H1 (cell line): ENCODE measurements at places on chromosomes 3 and 15. TPM values are rescaled to one million over a fixed set of nuclear protein-coding genes. Genes with fewer than 3 reads are reported as not detected.

GOLGA8S gene
- total RNA-seq = 0.11 and 0.17 TPM in 2 replicates

GRCh38 chr15:74301583-74302361 is 65.6 kb downstream of the CCDC33 start:
- H3K4me1 ChIP-seq = peaks cover 29% of the 10 kb centered on the region
- peaks cover 27% of the 10 kb centered on the region for H3K27me3 ChIP-seq
- H3K27ac ChIP-seq = no peak overlapping the region
- H3K4me3 ChIP-seq = peak overlapping the region; percentile 8; the same call in 1 of the 2 replicates
- no peak for DNase-seq

DNA sequence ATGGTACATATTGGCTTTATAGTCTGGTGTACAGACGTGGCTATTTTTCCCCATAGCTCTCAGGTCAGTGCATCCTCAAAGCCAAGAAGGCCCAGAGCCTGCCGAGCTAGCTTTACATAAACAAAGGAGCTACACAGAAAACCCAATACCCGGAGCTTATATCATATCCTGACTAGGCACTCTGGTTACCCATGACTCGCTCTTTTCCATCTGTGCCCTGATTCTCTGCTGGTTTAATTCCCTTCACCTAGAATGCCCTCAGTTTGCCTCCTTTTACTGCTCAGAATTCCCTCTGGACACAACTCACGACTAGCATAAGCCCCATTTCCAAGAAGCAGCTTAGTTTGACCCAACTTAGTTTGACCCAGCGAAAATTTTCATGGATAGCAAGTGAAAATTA is 110.8 kb downstream of the TIGIT start:
- no peak overlapping the region for H3K27ac ChIP-seq
- peaks cover 8% of the 10 kb centered on the region; the same call in 1 of the 2 replicates for H3K4me1 ChIP-seq
- H3K27me3 ChIP-seq = no peaks in the 10 kb centered on the region
- H3K4me3 ChIP-seq = no peak overlapping the region

- no peaks in the 10 kb centered on the region for H3K27me3 ChIP-seq
- H3K4me1 ChIP-seq = no peaks in the 10 kb centered on the region
- no peak overlapping the region for H3K27ac ChIP-seq
- no peaks in the 10 kb centered on the region for H3K36me3 ChIP-seq
- no peak for DNase-seq
Observed at GRCh38 chr3:157581371-157581770, 78.2 kb upstream of the VEPH1 start.

DNA sequence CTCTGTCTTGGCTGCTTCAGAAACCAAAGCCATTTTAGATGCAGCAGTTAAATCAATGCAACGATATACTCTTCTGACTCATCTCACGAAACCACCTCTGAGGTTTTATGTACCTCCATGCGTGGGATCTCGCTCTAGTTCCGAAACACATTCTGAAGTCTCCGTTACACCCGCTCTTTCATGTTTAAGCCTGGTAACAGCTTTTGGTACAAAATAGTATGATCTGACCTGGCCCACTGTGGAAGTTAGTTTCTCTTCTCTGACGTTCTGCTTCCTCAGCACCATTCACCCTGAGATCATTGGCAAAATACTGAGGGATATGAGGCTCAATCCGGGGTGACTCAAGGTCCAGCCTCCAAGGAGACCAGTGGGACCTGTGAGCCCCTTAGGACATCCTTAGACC is 121.9 kb downstream of the TMEM266 start:
- H3K4me3 ChIP-seq = no peak overlapping the region
- H3K4me1 ChIP-seq = 0 out of 2 replicates have a peak, but pooled peaks cover 3% of the 10 kb centered on the region
- no peak for DNase-seq
- no peak overlapping the region for H3K27ac ChIP-seq
- H3K36me3 ChIP-seq = no peaks in the 10 kb centered on the region
- H3K27me3 ChIP-seq = no peaks in the 10 kb centered on the region

DNA sequence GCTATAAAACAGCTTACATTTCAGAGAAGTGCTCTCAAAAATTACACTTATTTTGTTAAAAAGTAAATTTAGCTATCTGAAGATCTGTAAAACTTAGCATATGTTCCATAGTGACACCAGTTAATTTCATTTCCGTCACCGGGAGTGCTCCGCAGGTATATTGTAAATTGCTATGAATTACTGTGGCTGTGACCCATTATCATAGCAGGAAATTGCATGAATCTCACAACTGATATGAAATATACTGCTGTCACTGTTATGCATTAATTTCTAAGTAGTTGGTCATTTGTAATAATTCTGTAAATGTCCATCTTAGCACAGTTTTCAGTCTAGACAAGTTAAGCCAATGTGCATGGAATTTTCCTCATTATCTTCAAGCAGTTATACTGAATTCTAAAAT is 91.2 kb downstream of the EPHA3 start:
- H3K36me3 ChIP-seq = no peaks in the 10 kb centered on the region
- H3K4me3 ChIP-seq = no peak overlapping the region
- H3K4me1 ChIP-seq = no peaks in the 10 kb centered on the region
- DNase-seq = no peak

GRCh38 chr3:20424086-20424485 is 238.1 kb upstream of the SGO1 start:
- no peaks in the 10 kb centered on the region for H3K4me1 ChIP-seq
- H3K36me3 ChIP-seq = no peaks in the 10 kb centered on the region
- no peak overlapping the region for H3K27ac ChIP-seq
- no peaks in the 10 kb centered on the region for H3K27me3 ChIP-seq
- no peak for DNase-seq

CTNNB1 gene
- 325 and 356 TPM in 2 replicates for total RNA-seq

- no peaks in the 10 kb centered on the region for H3K27me3 ChIP-seq
- no peak for DNase-seq
- H3K4me3 ChIP-seq = no peak overlapping the region
- H3K36me3 ChIP-seq = no peaks in the 10 kb centered on the region
- no peak overlapping the region for H3K27ac ChIP-seq
- peaks cover 11% of the 10 kb centered on the region; the same call in 1 of the 2 replicates for H3K4me1 ChIP-seq
Observed at GRCh38 chr15:62519900-62520299, 354.8 kb upstream of the C2CD4B start.

DNA sequence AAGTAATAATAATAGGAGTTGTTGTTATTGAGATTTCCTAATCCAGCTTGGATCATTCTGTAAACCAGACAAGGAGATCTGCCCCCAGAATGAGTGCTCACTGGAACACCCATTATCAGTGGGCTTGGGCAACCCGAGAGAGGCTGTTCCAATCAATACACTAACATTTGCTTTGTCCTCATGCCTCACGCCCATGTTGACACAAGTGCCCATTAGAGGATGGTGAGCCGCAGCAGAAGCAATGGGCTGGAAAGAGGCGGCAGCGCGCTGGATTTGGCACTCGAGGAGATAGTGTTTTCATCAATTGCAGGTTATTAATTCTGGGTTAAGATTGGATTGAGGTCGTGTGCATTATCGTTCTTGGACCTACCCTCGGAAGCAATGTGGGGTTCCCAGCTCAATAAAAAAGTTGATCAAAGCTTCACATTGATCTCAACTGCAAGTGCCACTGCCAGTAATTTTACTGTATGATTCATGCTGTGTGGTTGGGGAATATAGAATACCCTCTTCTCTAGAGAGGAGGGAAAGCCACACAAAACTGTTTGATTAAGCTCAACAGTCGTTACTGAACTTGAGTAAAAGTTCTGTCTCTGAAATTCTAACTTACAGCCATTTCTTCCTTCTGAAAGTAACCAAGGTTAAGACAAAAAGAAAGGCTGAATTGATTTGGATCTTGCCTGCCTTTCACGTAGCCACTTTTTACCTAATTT is 15.7 kb downstream of the LYZL4 start:
- H3K4me3 ChIP-seq = no peak overlapping the region
- no peaks in the 10 kb centered on the region for H3K4me1 ChIP-seq
- no peaks in the 10 kb centered on the region for H3K36me3 ChIP-seq
- no peak overlapping the region for H3K27ac ChIP-seq
- no peaks in the 10 kb centered on the region for H3K27me3 ChIP-seq
- no peak for DNase-seq

- DNase-seq = no peak
- no peaks in the 10 kb centered on the region for H3K4me1 ChIP-seq
- H3K27me3 ChIP-seq = no peaks in the 10 kb centered on the region
Observed at GRCh38 chr15:38593524-38593923, 28.9 kb upstream of the RASGRP1 start.

DNA sequence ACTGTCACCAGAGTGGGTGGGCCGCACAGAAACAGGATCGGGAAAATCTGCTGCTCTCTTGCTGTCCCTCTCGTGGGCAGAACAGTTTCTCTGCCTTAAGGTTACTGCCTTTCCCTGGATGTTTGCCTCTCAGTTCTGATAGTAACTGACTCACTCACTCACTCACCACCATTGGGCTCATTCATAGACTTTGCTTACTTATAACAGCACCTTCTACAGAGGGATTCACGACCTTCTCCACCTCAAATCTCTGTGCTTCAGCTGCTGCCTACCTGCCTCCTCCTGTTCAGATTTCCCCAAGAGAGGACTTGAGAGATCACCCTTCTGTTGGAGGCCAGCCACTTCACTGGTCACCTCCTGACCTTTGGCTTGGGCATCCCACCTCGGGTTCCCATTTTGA is 147.7 kb upstream of the ICE2 start:
- no peaks in the 10 kb centered on the region for H3K27me3 ChIP-seq
- no peaks in the 10 kb centered on the region for H3K36me3 ChIP-seq
- no peak for DNase-seq
- H3K4me1 ChIP-seq = peaks cover 4% of the 10 kb centered on the region; the same call in 1 of the 2 replicates
- H3K4me3 ChIP-seq = no peak overlapping the region
- no peak overlapping the region for H3K27ac ChIP-seq

- no peak overlapping the region for H3K4me3 ChIP-seq
- H3K36me3 ChIP-seq = no peaks in the 10 kb centered on the region
- H3K27me3 ChIP-seq = no peaks in the 10 kb centered on the region
- no peaks in the 10 kb centered on the region for H3K4me1 ChIP-seq
- no peak overlapping the region for H3K27ac ChIP-seq
Observed at GRCh38 chr3:77091809-77092208, 51.9 kb downstream of the ROBO2 start.

MORC1 gene
- total RNA-seq = not detected in 2 replicates

GRCh38 chr15:79088426-79089205 is 2.0 kb downstream of the RASGRF1 start:
- no peak overlapping the region for H3K27ac ChIP-seq
- no peak overlapping the region for H3K4me3 ChIP-seq
- peaks cover 83% of the 10 kb centered on the region for H3K27me3 ChIP-seq
- H3K4me1 ChIP-seq = no peaks in the 10 kb centered on the region

MUC20 gene
- 0.24 TPM in 1 of 2 replicates, not detected in the other for total RNA-seq

EHHADH gene
- total RNA-seq = 2.9 and 3.5 TPM in 2 replicates

GRCh38 chr15:89430530-89431341 is 65.6 kb downstream of the RHCG start:
- H3K4me3 ChIP-seq = no peak overlapping the region; the same call in 1 of the 2 replicates
- no peaks in the 10 kb centered on the region for H3K36me3 ChIP-seq
- no peak overlapping the region for H3K27ac ChIP-seq

ECE2 gene
- total RNA-seq = 0.48 and 0.86 TPM in 2 replicates

ATP13A4 gene
- total RNA-seq = not detected in 2 replicates

DNA sequence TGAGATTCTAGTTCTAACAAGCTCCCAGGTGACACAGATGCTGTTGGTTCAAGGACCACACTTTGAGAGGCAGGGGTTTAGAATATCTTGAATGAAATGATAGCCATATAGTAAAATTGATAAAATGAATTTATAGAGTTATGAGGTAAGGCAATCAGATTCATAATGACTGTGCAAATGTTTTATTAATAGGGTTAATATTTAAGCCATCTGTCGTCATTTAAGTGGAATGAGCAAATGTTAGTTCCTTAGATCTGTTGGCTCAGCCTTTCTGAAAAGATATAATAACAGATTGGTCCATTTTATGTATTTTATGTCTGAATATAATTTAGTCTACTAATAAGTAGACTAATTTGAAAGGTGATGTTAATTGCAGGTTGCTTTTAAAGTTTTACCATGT is 12.9 kb downstream of the REC114 start:
- H3K36me3 ChIP-seq = no peaks in the 10 kb centered on the region
- no peak for DNase-seq
- no peak overlapping the region for H3K27ac ChIP-seq
- no peak overlapping the region for H3K4me3 ChIP-seq
- H3K27me3 ChIP-seq = no peaks in the 10 kb centered on the region

SCG5 gene
- 16.9 and 19.9 TPM in 2 replicates for total RNA-seq

DNA sequence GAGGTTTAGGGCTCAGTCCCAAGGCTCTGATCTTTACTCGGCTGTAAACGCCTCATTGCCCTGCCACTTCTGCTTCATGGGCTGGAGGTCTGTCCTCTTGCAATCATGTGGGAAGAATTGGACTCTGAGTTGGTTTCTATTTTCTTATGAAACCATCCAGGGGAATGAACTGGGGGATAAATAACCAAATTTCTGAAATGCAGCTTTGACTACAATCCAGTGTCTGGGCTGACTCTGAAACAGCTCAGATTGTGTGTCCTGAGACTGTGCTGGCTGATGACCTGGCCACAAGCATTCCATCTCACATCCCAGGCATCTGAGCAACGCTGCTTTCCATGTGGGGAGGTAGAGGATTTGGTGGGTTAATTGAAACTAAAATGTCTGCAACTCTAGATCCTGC is 71.0 kb upstream of the GALNT15 start:
- H3K36me3 ChIP-seq = no peaks in the 10 kb centered on the region
- H3K4me1 ChIP-seq = no peaks in the 10 kb centered on the region
- H3K4me3 ChIP-seq = no peak overlapping the region
- no peak overlapping the region for H3K27ac ChIP-seq

GRCh38 chr3:150278843-150279381 is 129.2 kb upstream of the TSC22D2 start:
- no peaks in the 10 kb centered on the region for H3K36me3 ChIP-seq
- H3K27ac ChIP-seq = no peak overlapping the region
- H3K4me1 ChIP-seq = no peaks in the 10 kb centered on the region; the same call in 1 of the 2 replicates
- no peak for DNase-seq
- H3K4me3 ChIP-seq = no peak overlapping the region
- no peaks in the 10 kb centered on the region for H3K27me3 ChIP-seq

- H3K36me3 ChIP-seq = no peaks in the 10 kb centered on the region
- peaks cover 2% of the 10 kb centered on the region; the same call in 1 of the 2 replicates for H3K4me1 ChIP-seq
- no peak overlapping the region for H3K4me3 ChIP-seq
- H3K27ac ChIP-seq = no peak overlapping the region
- no peak for DNase-seq
Observed at GRCh38 chr15:52652984-52653383, 26.2 kb downstream of the ATOSA start.

GRCh38 chr3:146559388-146559787 is 15.0 kb upstream of the PLSCR1 start:
- no peak for DNase-seq
- no peaks in the 10 kb centered on the region for H3K4me1 ChIP-seq
- H3K27me3 ChIP-seq = no peaks in the 10 kb centered on the region

GNB4 gene
- 26.1 and 29.2 TPM in 2 replicates for total RNA-seq
